ENCODE measurements at places on chromosomes 6 and 20.

DNA sequence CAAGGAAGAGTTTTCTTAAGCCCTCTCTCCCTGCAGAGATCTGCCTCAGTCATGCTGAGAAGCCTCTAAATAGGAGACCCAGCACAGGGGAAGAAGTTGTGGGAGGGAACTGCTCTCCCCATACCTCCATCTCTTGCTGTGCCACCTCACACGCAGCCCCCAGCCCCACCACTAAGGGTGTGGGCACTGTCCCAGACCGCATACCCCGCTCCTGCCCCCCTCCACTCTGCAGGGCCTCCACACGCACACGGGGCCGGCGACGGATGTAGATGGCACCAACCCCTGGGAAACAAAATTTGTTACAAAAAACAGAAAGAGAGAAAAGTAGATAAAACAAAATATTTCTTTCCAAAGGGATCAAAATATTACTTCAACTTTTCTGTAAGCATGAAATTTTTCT lies 10.2 kb upstream of the CPNE1 start:
- DNase-seq: no peak

- DNase-seq: no peak
Observed at GRCh38 chr6:118207947-118208346, 300.9 kb downstream of the SLC35F1 start.

DNA sequence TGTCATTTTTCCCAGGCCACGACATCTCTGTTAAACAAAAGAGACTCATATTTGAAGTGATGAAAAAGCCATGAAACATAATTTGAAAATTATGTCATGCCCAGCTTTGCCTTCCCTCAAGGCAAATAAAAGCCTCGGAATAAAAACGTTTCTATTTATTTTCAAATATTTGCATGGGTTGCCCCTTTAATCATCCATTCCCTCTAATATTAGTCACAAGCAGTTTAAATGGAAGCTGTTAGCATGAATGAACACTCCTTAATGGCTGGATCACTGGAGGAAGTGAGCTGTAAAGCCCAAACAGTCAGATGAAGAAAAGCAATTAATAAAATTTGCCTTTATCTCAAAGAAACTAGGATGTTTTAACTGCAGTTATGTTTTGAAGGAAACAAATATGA lies 69.3 kb upstream of the STMND1 start:
- DNase-seq: no peak

DNA sequence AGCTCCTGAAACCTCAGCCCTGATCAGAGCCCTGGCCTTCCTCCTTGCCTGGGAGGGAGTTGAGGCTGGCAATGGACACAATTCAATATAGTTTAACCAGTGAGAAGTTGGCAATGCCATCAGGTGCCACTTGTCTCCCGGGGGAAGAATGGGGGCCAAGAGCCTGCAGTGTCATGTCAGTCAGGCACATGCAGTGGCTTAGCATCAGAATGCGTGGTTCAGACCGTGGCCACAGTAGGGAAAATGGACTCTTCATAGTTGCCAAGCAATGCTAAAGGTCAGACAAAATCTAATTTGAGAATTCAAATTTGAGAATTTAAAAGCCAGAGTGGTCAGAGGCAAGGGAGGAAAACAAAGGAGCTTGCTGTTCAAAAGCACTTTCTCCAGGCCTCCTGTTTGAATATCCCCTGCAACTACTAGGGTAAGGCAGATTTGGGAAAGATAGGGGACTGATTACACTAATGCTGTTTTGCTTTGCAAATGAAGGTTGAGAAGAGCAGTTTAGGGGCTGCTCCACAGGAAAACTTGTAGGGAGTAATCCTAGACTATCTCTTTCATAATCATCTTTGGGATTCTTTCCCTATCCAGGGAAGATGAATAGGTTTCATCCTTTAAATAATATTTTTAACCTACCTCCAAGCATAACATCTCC lies 33.1 kb upstream of the CLIC5 start:
- DNase-seq: no peak

DNA sequence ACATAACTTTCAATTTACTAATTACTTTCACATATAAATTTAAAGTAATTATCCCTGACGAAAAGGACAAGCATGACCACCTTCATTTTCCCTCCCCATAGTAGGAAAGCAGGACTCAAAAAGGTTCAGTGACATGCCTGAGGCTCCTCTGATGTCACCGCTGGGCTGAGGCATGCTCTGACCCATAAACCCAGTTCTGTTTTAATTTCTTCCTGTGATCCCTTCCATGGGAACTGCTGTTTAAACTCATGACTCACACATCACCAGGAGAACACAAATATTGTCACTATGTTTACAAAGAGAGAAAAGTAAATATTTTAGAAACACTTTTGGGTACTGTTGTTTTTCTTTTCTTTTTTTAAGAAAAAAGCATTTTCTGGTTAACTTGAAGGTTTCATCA lies 38.0 kb upstream of the NR2E1 start:
- DNase-seq: peak; percentile 39

DNA sequence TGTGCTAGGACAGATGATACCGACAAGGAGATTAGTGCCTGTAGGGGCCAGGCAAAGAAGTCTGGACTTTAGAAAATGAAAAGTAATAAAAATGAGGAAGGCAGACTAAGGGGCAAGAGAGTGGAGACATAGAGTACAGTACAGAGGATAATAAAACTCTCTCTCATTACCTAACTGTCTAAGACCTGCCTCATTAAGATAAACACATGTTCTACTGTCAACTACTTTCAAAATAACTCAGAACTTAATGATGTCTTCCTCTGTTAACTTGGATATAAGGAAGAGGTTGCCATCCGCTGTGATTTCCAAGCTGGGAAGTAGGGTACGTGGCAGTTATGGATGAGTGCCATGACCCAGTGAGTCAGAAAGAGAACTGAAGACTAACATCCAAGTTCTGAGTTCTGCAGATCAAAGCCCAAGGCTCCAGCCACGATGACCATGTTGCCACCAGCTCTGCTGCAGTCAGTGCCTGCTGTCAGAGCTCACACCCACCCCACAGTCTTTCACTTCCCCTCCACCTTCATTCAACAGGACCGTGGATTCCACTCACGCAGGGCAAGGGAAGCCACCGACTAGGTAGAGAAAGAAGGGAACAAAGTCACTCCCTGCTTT lies 81.8 kb downstream of the KIF16B start:
- no peak for DNase-seq

DNA sequence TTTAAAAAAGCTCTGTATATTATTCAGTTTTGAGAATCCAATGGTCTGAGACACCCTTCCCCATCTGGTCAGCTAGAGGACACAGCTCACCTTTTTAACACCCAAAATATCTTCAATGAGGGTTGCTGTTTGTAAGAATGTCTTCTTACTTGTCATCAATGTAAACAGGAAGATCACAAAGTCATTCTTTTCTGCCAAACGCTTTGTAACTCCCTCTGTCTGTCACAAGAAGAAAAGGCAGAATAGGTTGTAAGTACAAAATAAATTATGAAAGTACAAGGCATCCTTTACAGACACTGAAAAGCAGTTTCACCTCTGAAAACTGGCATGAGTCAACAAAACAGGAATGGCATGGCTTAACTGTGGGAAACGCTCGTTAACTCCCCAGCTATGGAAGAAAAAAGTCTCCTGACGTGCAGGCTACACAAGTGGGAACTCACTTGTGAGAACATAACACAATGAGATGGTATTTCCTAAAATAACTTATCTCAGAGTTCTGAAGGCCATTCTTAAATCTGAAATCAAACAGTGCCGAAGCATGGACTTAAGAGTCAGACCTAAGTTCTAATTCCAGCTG lies 42.7 kb downstream of the TRPC4AP start:
- DNase-seq: peak; percentile 6

GRCh38 chr20:37988306-37988954 lies 44.8 kb downstream of the TTI1 start:
- no peak for DNase-seq

- DNase-seq: no peak
Observed at GRCh38 chr6:47230579-47230978, 79.1 kb downstream of the TNFRSF21 start.

DNA sequence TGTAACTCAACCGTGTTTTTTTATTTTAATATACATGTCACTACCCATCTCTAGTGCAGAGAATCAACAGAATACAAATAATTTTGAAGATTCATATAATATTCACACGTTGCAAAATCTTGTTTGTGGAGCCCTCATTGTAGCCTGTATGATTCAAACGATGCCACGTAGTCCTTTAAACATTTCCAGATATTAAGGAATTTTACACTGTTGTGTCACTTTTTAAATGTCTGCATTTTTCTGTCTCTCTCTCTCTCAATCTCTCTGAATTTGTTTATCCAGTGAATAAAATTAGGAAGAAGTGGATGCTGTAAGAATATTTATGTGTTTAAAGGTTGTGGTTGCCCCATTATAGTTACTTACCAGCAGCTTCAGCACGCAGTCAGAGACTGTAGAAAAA lies 262.0 kb downstream of the PAX1 start:
- no peak for DNase-seq

DNA sequence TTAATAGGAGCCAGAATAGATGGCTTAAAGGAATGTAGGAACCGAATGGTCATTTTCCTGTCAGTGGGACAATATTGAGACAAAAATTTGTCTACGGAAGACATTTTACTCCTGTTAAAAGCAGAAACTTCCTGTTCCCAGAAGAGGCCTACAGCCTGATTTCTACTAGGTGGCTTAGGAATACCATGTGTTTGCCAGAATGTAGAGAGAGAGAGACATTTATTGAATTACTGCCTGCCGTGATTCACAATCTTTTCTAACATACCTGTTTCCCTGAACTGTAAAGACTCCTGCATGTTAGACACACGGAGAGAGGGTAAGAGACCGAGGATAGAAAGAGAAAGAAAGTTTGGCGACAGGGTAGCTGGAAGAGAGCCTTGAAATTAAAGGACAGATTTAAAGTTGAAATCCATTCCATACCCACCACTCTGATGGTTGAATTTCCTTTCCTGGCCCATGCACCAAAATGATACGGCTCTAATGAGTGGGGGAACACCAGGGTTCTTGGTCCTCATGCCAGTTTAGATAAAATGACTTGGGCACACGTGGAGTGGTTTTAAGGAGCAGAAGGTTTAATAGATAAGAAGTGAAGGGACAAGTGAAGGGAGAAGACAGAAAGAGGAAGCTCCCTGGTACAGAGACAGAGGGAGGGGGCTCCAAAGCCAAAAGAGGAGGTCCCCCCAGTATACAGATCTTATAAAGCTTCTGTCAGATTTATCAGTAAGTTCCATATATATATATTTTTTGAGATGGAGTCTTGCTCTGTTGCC lies 22.5 kb downstream of the NCOA3 start:
- no peak for DNase-seq

GRCh38 chr6:134727081-134727480 lies 222.8 kb downstream of the ALDH8A1 start:
- DNase-seq: no peak

GRCh38 chr6:20115246-20115980 lies 96.9 kb downstream of the MBOAT1 start:
- no peak for DNase-seq

- no peak for DNase-seq
Observed at GRCh38 chr20:38844963-38845362, 39.5 kb downstream of the PPP1R16B start.

DNA sequence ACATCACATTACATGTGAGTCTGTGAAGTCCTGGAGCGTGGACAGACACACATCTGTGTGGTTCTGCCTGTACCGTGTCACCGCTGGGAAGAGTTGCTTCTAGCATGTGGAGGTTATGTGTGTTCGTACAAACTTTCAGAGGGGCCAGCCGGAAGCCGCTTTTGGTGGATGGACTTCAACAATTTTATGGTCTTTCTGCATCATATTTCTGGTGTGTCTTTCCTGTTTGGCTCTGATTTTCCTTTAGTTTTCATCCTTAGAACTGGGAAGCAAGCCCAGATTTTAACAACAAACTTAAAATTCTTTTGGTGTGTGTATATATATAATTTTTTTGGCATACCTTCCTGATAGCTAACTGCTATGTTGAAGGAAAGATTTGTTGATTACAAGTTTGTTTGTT lies 71.2 kb downstream of the TIAM2 start:
- no peak for DNase-seq

DNA sequence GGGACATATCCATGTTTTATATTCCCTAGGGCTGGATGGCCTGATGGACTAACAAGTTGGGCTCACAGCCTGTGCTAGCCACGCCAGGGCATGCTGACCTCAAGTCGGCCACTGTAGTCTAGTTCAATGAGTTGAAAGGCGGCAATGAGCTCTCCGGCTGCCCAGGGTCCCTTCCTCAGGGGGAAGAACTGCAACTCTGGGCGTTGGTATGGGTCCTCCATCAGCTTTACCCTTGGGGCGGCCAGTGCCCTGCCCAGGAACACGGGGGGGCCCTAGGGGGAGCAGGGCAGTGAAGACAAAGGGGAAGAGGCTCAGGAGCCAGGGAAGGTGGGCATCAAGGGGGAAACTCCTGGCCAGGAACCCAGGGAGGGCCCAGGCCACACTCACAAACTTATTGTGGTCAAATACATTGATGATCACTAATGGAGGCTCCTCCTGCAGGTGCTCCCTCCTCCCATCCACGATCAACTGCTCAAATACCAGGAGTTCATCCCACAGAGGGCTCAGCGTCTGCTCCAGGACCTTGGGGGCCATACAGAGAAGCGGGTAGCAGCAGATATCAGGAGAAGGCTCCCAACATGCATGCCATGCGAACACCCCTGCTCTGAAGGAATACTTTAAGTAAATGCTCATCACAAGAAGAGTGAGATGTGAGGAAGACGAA lies 32.8 kb upstream of the SPAG4 start:
- no peak for DNase-seq

DNA sequence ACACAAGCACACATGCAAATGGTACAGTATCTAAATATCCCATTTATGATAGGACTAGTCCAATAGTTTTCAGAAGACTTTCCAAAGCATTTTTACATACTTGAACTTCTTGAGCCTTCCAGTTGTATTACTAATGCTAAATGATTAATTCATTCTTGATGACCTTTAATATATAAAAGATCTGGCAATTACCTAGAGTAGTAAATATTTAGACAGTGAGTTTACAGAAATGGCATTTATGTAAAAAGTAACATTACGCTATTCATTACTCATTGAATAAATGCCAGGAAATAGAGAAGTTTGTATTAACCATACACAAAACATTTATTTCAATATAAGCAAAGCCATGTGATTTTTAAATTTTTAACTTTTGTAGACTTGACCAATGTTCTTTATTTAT lies 158.8 kb downstream of the DST start:
- DNase-seq: no peak

DNA sequence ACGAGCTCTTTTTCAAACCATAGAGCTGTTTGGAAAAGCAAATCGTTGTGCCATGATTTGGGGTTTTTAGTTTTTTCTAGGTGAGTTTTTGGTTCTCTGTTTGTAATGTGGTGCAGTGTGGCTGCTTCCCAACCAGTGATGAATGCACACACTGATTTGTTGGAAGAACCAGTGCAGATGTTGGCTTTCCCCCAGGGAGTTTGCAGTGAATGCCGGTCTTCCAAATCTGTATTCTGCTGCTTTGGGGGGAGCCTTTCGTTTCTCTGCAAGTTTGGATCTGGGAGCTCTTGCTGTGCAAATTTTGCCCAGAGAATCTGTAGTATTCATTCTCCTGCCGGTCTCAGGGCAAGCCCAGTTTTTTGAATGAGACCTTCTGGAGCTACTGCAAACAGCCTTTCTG lies 14.5 kb downstream of the HECA start:
- no peak for DNase-seq

DNA sequence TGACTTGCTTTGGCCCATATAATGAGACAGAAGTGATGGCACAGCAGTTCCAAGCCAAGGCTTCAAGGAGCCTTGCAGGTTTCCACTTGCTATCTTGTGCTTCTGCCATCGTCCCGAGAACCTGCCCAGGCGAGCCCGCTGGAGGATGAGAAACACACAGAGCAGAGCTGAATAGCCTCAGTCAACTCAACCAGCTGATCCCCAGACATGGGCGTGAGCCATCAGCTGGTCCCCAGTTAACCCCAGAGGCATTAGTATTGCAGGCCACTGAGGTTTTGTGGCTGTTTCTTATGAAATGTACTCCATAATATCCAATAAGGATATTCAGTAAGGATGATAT lies 81.7 kb upstream of the SHLD1 start:
- peak; percentile 75 for DNase-seq

All from prostate gland (tissue), 2 donors.